Activated T-cell treated with anti-CD3 and anti-CD28 coated beads, Interleukin-2, amount 50 U/mL, for 4 hours (primary cell): ENCODE measurements at places on chromosomes 3 and 15.

DNA sequence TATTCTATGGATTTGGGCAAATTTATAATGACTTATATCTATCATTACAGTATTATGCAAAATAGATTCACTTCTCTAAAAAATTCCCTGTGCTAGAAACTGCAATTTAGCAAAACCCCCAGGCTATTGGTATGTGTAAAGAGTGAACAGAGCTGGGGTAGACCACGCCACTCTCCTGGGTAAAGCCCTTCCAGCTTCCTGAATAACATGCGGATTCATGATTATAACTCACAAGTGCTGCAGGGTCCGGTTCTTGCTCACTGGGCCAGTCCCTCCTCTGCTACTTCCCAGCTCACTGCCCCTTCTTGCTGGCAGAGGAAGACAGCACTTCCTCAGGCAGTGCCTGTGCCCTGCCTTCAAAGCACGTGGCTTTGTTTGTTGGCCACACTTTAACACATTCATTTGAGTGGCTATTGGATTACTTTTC lies 4.1 kb downstream of the CD80 start:
- no peak for DNase-seq

DNA sequence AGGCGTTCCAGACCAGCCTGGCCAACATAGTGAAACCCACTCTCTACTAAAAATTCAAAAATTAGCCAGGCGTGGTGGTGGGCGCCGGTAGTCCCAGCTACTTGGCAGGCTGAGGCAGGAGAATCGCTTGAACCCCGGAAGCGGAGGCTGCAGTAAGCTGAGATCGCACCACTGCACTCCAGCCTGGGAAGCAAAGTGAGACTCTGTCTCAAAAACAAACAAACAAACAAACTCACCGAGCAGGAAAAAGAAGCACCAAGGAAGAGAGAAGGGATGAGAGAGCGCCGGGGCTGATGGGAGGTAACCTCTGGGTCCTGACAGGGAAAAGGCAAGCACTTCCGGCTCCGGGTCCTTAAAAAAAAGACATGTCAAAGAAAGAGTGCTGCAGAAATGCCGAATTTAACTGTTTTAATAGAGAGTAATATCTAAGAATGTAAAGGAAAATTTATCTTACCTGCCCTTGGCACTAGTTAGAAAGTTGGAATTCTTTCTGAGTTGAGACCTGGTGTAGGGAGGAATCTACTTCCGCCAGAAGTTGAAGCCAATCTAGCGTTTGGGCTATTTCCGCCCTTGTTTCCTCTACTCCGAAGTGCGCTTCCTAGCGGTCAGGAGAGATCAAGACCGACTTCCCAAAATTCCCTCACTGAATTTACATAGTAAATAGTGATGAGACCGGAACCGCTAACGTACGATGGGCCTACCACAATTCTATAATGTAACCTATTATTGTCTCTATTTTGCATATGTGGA lies 29.1 kb downstream of the EFCAB12 start:
- peak; percentile 66 for DNase-seq

DNA sequence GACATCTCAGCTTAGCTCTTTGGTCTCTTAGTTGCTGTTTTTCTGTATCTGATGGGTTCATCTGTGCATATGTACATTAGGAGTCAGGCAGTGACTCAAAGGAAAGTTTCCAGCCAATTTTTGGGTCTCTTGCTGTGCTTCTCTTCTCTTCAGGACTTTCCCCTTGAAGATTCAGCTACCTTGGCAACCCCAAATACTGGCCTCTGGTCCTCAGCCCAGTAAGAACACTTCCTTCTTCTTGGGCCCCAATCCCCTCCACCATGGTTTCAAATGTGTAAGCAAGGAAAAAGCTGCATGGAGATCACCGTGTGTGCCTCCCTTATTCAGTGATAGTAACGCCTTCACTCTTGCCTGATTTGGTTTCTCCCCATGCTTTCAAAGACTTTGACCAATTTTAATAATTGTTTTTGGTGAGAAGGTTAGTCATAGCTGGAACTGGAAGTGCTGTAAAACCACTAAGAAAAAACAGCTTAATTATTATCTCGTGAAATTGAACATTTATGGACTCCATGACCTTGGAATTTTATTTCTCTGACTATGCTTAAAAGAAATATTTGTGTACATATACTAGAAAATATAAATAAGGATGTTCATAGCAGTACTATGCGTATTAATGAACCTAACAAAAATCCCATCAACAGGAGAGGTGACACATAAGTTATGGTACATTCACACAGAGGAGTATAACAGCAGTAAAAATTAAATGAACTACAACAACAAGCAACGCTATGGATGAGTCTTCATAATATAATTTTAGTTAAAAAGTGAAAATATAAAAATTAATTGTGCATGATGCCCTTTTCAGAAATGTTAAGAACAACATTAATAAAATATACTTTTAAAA lies 125.3 kb upstream of the BCL6 start:
- DNase-seq: no peak

DNA sequence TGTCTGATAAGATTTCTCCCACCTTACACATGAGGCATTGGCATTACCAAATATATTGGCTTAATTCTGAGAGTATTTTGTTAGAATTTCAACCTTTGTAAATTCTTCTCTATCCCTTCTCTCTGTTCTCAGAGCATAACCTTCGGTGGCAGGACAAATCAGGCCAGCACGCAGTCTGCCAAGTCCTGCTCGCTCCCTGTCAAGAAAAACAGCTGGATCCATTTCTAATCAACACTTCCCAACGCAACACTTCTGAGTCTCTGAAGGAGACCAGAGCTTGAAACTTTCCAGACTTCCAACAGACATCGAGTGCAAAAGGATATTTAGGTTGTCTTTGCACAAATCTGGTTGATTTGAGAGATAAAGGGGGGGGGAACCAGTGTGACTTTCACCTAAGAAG lies 125.7 kb downstream of the SV2B start:
- DNase-seq: no peak

GRCh38 chr15:89400116-89400781 lies 65.6 kb upstream of the POLG start:
- DNase-seq: no peak

DNA sequence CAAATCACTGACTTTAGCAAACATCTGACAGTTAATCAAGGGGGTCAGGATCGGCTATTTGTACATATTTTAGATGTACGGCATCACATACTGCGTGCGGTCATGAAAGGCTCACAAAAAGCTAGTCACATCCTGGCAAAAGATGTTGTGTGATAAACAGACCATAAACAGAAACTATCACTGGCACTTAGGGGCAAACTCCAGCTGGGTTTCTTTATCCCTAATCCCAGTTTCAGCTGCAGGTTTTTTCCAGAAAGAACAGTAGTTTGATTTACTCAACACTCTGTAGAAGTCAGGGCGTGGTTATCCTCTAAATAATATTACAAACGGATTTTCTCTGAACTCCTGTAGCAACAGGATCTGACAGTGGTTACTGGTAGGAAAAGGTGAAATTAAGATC lies 112.4 kb upstream of the BHLHE40 start:
- DNase-seq: no peak

DNA sequence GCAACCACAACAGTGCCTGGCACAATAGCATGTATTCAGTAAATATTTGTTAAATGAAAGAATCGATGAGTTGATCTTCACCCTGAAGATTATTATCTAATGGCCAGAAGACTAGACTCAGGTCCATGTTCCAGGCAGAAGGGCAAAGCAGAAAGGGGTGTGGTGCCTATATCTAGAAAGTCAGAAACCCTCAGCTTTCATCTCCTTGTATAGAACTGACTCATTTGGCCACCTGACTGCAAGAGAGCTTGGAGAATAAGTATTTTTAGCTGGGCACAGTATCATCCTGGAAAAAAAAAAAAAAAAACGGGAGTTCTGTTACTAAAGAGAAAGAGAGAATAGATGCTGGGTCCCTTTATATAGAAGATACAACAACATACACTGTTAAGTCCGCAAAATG lies 69.7 kb upstream of the SPRED1 start:
- DNase-seq: no peak

GRCh38 chr3:101204246-101204645 lies 116.1 kb downstream of the IMPG2 start:
- DNase-seq: no peak

- no peak for DNase-seq
These were observed 25.9 kb downstream of the MFSD1 start for GRCh38 chr3:158827773-158828172.

DNA sequence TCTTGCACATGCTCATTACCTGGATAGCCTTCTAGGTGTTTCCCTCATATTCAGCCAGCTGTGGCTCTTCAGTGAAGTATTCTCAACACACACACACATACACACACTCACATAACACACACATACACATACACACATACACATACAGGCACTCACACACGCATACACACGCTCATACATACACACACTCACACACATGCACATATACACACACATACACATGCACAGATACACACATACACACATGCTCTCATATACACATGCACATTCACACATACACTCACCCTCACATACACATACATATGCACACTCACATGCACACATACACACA lies 41.2 kb downstream of the GRK7 start:
- DNase-seq: no peak

DNA sequence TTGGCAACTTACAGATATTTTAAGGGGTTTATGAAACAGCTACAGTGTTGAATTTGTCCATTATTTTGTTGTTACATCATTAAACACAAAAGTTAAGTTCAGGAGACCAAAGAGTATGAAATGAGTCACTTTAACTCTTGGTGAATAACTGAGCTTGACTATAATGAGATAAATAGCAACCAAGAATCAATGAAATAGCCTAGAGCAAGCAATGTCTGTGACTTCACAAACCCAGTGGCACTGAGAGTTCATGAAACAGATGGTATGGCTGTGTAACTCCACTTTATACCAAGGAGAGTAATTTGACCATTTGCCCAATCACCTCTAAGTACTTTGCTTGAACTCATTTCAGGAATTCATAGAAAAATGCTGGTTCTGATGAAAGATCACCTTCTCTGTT lies 169.6 kb upstream of the GADL1 start:
- no peak for DNase-seq

DNA sequence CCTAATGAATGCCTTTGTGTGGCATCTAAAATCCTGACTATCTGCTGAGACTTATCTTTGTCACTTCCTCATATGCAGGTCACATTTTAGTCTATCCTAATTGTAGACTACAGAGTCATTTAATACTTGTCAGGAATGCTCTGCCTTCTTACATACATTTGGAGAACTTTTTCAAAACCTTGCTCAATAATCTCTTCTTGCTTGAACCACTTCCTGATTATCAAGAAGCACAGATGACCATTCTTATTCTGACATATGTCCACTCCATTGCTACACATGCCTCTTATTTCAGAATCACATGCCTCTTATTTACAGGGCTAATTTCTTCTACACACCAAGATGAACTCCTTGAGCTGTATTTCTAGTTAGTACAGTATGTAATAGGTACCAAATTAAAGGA lies 400.3 kb downstream of the TBC1D5 start:
- DNase-seq: no peak

GRCh38 chr15:38650936-38651327 lies 86.3 kb upstream of the RASGRP1 start:
- no peak for DNase-seq

- no peak for DNase-seq
These were observed 11.2 kb downstream of the ANP32A start for GRCh38 chr15:68809517-68809916.

- DNase-seq: no peak
These were observed 20.7 kb upstream of the PRR23E start for GRCh38 chr3:127172211-127172610.

DNA sequence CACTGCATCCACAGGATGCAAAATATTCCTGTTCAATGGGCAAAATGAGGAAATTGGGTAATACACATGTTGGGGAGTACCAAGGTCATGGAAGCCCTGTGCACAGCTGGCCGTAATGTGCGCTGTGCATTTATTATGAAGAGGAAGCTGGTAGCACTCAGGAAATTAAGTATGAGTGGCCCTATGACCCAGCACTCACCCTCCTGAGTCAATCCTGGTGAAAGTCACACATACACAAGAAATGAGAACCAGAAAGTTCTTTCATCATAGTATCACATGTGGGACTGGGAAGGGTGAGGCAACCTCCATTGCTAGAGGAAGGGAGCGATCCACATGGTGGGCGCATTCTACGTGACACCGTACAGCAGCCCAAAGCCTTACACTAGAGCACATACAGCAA lies 11.4 kb upstream of the PRR20G start:
- no peak for DNase-seq

DNA sequence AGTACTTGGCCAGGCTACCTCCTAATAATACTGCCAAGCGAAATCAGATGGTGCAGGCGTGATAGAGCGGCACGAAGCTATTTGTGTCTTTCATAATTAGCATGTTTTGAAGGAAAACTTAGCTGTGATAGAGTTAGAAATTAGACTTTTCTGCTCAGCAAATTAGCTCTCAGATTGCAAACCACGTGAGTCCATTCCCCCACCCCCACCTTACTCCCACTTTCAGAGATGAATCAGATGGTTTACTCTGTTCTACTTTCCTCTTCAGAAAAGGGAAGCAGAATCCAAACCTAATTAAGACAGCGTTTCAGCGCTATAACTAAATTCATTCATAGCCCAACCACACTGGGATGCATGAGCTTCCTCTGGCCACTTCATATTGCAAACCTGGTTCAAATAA lies 214.6 kb downstream of the SLCO3A1 start:
- DNase-seq: no peak

- no peak for DNase-seq
These were observed 345.0 kb upstream of the NR2E3 start for GRCh38 chr15:71465131-71465955.

GRCh38 chr3:141471160-141471559 lies 15.7 kb upstream of the RASA2 start:
- DNase-seq: no peak

DNA sequence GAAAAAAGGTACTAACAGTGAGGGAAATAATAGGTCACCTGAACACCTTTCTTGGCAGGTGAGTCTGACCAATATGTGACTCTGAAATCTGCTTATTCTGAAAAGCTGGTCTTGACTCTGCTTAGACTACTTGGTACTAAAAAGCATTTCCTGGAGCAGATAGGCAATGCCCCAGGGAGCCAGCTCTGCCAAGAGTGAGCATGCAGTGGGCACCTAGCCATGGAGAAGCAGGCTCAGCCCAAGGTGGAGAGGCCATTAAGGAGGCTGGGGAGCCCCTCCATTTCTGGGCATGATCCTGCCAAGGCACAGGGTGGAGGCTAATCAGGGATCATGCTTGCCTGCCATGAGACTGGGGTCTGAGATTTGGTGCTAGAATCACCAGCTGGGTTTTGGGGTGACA lies 1.6 kb upstream of the LTF start:
- DNase-seq: no peak

DNA sequence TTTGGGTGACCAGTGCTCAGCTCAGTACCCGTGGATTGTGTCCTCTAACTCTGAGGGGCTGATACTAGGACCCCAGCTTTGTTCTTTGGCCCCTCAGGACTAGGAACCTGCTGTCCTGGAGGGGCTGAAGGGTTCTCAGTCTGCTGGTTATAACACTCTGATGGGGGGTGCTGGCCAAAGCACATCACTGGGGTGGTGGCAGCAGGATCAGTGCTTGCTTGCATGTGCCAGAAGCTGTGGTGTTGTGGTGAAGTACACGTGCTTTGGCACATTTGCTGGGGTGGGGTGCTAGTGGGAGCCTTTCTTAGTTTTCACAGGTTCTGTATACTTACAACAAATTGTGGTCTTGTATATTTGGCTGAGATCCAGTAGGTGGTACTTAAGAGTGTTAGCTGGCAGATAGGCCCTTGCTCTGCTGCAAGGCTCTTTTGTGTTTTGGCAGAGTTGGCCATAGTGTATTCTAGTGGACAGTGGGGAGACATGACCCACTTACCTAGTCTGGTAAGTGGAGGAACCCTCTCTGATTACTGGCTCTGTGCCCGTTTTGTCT lies 344.3 kb downstream of the EDEM1 start:
- DNase-seq: no peak
